GM12864 (cell line): ENCODE measurements at places on chromosomes 7 and 10.

- no peak for DNase-seq
Observed at GRCh38 chr7:130084037-130084875, 13.9 kb downstream of the KLHDC10 start.

DNA sequence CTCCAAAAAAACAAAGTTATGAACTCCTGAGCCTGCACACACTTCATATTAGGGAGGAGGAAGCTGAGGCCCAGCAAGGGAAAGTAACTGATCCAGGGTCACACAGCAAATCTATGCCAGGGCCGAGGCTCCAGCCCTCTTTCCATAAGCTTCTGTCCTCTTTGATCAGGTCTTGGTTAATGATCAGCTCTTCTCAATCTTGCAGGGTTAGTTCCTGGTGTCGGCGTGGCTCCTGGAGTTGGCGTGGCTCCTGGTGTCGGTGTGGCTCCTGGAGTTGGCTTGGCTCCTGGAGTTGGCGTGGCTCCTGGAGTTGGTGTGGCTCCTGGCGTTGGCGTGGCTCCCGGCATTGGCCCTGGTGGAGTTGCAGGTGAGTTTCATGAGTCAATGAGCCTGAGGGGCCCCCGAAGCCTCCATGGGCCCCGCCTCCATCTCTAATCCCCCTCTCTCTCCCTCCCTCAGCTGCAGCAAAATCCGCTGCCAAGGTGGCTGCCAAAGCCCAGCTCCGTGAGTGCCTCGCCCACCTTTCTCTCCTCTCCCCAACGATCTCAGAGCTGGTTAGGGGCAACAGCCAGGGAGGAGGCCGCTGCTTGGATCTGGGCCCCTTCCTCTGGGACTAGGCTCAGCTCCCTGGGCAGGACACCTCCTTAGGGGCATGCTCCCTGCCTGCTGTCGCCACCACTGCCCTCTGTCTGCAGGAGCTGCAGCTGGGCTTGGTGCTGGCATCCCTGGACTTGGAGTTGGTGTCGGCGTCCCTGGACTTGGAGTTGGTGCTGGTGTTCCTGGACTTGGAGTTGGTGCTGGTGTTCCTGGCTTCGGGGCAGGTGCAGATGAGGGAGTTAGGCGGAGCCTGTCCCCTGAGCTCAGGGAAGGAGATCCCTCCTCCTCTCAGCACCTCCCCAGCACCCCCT is 23.7 kb upstream of the LIMK1 start:
- no peak for DNase-seq

DNA sequence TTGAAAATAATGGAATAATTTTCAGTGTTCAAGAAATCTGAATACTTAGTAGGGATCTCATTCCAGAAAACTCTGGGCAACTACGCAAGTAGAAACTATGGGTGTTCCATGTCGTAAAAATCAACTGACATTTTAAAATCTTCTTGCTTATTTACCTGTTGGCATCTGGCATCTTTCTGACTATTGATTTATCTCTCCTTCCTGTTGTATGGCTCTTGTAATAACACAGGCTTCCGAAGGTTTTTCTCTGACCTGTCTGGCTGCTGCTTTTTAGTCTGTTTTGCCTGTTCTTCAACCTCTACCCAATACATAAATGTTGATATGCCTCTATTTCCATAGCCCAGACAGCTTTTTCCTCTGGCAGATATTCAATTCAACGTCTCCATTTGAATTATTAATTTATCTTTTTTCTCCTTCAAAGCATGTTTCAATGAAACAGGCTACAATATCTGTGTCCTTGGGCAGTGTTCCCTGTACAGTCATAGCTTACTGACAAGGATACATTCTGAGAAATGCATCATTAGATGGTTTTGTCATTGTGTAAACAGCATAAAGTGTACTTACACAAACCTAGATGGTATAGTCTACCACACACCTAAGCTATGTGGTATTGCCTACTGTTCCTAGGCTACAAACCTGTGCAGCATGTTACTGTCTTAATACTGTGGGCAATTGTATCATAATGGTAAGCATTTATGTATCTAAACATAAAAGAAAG is 105.9 kb upstream of the ETV1 start:
- DNase-seq, result no peak

GRCh38 chr7:148672041-148672440 is 26.7 kb upstream of the CUL1 start:
- no peak for DNase-seq

- DNase-seq, result no peak
Observed at GRCh38 chr10:114704679-114705078, 46.6 kb upstream of the ABLIM1 start.

DNA sequence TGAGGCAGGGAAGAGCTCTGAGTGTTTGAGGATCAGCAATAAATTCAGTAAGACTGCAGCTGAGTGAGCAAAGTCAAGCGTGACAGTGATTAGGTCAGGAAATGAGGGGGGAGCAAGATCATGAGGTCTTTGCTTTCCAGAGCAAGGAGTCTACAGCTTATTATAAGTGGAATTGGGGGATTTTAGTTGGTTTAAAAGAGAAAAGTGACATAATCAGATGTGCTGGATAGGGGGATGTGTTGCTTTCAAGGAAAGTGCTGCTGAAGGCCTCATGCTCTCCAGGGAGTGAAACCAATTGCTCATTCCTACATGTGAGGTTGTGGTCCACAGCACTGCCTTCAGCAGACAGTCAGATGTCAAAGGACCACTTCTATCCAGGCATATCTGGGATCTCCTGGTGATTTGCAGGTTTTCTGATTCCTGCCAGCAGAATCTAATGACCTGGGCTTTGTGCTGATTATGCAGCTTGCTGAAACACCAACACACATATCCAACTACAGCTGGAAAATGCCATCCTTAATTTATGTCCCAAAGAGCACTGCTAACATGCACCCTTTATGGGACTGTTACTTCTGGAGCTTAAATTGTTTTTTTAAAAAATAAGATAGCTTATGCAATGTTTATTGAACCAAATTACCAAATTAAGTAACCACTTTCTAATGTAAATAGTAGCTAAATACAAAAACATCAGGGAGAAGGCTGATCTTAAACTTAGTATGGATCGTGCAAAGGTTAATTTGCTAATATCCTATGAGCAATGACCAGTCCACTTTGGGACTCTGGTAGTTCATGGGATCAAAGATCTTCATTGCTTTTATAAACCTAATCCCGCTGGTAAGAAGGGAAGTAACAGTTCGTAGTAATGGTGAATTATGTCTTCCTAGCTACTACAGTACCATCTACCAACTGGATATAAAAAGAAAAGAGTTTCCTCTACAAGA is 607.6 kb downstream of the KCNMA1 start:
- DNase-seq, result no peak

GRCh38 chr7:90312745-90313144 is 8.4 kb downstream of the FAM237B start:
- DNase-seq, result no peak

DNA sequence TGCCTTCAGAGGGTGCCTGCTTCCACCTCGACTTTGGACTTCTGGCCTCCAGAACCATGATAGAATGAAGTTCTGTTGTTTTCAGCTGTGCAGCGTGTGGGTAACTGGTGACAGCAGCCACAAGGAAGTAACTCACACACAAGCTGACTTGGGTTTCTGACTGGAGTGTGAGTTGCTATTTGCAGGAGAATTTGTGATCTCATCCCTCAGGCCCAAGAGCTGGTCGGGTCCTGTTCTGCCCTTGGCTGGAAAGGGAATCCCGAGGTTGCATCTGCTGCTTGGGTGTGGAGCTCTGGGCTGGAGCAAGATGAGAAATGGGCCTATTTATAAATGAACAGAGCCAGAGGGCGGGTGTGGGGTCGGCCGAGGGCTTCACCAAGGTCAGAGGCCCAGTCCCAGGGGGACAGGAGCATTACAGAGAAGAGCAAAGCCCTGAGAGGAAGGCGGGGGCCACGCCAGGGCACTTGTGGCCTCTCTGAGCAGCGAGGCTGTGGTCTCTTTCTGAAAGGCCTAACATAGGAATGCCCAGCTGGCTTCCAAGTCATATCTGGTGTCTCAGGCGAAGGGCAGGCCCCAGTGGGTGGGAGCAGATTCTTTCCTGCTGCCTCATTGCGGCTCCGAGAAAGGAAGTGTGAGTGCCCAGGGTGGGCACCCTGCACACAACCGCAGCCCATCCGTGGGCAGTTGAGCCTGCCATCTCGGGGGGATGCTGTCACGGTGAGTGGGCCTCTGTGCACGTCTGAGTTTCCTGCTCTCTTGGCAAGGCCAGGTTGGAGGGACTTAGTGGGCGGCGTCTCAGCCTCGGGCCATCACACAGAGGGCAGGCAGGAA is 26.5 kb upstream of the C10orf71 start:
- no peak for DNase-seq

GRCh38 chr7:135414850-135415439 is 95.0 kb downstream of the CNOT4 start:
- DNase-seq, result peak; percentile 24

DNA sequence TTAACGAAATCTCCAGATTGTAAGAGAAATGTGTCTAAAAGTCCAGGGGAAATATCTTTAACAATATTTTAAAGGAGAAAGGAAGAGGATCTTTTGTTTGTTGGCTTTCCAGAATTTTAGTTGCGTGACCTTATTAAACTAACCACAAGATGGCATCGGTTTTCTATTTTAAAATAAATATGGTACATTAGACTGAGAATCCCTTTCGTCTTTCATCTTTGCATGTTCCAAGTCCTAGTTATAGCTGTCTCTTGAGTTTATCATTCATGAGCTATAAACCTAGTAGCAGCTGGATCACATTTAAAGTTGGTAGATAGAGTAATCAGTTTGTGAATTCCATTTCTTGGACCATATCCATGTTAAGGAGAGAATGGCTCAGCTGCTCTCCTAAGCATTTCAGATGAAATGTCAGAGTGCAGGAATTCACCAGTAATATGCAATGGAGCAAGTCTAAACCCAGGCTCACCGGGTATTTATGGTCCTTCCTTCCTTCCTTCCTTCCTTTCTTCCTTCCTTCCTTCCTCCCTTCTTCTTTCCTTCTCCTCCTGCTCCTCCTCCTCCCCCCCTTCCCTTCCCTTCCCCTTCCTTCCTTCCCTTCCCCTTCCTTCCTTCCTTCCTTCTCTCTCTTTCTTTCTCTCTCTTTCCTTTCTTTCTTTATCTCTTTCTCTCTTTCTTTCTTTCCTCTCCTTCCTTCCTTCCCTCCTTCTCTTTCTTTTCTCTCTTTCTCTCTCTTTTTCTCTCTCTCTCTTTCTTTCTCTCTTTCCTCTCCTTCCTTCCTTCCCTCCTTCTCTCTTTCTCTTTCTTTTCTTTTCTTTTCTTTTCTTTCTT is 57.8 kb upstream of the RAB18 start:
- no peak for DNase-seq

DNA sequence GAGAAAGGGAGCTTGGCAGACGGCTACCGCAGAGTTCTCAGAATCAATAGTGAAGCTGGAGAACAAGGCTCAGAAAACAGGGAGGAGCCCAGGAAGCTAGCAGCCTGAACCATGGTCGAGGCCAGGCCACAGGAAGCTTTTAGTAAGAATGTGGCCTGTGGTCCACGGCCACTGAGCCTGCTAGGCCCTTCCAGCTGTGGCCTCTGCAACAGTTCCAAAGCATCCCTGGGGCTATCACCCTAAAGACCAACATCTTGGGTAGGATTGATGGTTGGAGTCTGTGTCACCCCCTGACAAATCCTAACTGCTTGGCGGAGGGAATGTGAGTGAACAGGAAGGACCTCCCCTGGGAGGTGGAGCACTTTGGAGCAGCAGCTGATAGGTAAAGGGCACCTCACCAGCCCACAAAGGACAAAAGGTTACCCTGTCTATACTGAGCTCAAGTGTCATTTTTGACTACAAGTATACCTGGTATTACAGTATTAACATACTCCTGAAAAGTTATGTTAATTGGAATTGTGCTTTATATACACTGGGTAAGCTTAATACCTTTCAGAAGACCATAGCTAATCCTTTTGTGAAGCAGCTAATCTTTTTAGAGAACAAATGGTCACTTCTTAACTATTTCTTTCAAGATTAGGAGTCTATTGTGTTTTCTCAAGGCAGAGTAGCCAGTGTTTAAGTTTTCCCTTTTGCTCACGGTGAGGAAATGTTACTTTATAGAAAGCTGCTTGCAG is 18.7 kb downstream of the PTPRE start:
- no peak for DNase-seq

DNA sequence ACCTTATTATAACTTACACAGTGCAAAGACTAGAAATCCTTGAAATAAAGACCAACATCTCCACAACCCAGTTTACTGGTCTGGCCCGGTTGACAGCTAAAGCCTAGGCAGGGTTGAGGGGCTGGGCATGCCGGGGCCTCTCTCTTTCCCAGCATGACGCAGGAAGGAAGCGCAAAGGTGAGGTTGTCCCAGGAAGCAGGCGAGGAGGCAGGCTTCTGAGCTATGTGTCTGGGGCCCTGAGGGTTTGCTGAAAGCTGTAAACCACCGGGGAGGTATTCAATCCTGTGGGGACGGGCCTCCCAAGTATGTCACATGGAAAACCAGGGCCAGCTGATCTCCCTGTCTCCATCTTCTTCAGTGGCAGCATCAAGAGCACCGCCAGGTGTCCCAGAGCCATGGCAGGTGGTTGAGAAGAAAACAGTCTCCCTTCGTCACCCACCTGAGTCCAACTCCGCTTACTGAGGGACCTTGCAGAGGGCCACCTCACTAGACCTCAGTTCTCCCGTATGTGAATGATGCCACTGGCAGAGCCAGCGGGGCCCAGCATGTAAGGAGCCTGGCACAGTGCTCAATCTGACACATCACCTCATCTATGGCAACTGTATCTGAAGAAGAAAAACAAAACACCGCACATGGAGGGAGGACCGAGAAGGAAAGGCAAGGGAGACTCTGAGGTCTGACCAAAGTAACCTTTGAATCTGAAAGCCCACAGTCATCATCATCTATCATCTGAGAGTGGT is 49.5 kb downstream of the FAM53B start:
- no peak for DNase-seq

GRCh38 chr7:99997545-99998137 is 17.8 kb upstream of the ZKSCAN1 start:
- DNase-seq, result peak; percentile 27

GRCh38 chr10:78516236-78516635 is 482.6 kb downstream of the RPS24 start:
- no peak for DNase-seq

DNA sequence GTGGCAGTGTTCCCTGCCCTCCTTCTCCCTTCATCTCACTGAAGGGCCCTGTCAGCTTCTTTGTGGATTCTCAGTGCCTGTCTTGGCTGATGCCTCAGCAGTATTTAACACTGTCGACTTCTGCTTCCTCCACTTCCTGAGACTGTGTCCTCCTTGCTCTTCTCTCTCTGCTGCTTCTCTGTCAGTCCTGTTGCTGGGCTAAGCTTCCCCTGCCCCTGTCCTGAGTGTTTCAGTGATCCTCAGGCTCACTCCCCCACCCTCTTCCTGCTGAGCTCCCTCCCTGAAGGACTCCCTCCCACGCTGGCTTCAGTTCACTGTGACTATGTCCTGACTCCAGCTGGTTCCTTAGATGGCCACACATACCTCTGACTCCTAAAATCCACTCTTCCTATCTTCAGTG is 64.9 kb downstream of the CREM start:
- no peak for DNase-seq

GRCh38 chr7:16581286-16581685 is 54.7 kb downstream of the LRRC72 start:
- DNase-seq, result no peak

DNA sequence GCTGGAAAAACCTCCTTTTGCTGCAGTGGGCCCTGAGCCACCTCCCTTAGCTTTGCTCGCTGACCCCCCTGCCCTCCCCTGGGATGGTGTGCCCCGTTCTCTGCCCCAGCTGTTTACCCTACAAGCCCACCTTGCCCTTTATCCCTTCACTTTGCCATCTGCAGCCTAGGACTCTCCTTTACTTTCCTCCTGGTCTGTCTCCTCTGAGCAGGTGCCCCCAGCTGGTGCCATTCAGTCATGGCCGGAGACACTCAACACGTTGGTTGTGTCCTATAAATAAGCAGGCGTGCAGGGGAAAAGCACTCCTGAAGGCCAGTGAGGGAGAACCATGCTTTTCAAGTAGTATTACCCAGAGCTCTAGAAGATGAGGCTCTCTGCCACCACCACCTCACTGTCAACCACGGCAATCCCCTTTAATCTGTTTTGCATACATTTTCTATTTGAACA is 6.1 kb downstream of the RASSF4 start:
- no peak for DNase-seq
